ENCODE measurements at places on chromosomes 5 and 9. TPM values are rescaled to one million over a fixed set of nuclear protein-coding genes. Genes with fewer than 3 reads are reported as not detected.

- DNase-seq = no peak
Measured at GRCh38 chr5:87243161-87243844, 24.4 kb upstream of the RASA1 start.

The SPATA31D4 gene
- total RNA-seq = not detected

The BAAT gene
- total RNA-seq = 0.08 TPM

GRCh38 chr9:95574176-95574575, 57.4 kb upstream of the PTCH1 start:
- no peak for DNase-seq
